ENCODE measurements at places on chromosomes 1 and 21. TPM values are rescaled to one million over a fixed set of nuclear protein-coding genes. Genes with fewer than 3 reads are reported as not detected.

Gene PLA2G2C
- not detected for polyA plus RNA-seq

Gene CRNN
- polyA plus RNA-seq: not detected

Gene KIF26B
- polyA plus RNA-seq: 33.4 TPM

Gene BCL2L15
- 0.47 TPM for polyA plus RNA-seq

All from renal cortex interstitium (tissue), 15 donors.